CD4-positive, alpha-beta T cell treated with Interleukin-21 for 1 hour (primary cell): ENCODE measurements at places on chromosomes 3 and 15.
A peak's percentile ranks its signal among the peaks of the same experiment; 100 is the strongest.

GRCh38 chr3:17195856-17196604, 311.3 kb downstream of the PLCL2 start:
- DNase-seq: no peak

DNA sequence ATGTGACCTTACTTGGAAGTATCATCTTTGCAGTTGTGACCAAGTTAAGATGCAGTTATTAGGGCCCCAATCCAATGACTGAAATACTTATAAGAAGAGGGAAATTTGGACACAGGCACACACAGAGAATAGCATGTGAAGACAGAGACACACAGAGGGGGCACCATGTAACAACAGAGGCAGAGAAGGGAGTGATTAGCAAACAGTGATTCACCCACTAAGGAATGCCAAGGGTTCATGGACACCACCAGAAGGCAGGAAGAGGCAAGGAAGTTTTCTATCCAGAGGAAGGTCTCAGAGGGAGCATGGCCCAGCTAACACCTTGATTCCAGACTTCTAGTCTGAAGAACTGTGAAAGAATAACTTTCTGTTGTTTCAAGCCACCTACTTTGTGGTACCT, 25.0 kb downstream of the SIDT1 start:
- DNase-seq: no peak

- DNase-seq: no peak
Measured at GRCh38 chr3:63921741-63922482, 9.7 kb upstream of the SCAANT1 start.

DNA sequence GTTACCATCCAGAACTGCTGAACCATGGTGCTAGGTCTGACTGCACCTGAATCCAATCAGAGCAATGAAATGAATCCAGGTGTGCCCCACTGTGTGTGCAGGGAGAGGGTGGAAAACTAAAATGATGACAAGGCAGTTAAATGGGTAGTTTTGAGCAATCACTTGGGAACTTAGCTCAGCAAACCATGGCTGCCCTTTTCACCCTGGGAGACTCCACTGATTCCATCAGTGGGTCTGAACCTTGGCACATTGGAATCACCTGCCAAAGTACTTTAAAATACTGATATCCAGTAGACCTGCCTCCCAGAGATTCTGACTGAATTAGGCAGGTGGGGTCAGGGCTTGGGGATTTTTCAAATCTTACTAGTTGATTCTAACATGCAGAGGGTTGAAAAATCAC, 59.8 kb upstream of the USP3 start:
- DNase-seq: no peak

- no peak for DNase-seq
Measured at GRCh38 chr15:43735416-43735815, 10.8 kb upstream of the PDIA3 start.

DNA sequence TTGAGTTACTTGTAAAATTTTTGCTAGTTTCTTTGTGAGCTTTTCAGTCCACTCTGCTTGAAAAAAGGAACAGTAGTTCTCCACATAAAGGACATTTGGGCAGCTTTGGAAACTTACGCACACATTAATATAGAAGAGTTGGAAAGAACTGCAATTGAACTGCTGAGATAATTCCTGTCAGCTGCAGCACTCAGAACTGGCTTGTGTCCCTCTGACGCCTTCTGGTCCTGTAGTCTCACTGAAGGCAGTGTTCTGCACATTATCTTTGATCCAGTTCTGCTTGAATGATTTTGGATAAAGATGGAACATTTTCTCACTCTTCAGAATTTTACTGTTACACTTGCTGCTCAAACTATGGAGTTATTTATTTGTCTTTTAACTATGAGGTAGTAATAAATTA, 901.9 kb downstream of the OTOL1 start:
- DNase-seq: no peak

- DNase-seq: no peak
Measured at GRCh38 chr3:33900809-33901505, 102.5 kb downstream of the PDCD6IP start.

DNA sequence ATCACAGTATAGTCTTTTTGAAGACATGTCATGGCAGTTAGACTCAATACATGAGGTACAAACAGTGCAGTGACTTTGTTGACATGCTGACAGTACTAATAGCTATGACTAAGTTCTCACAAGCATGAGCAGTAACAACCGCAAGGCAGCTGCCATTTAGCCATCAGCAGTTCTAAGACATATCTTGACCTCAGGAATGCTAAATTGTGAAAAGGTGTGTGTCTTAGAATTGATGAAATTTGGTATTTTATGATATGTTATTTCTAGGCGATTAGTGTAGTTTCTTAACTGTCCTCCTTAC, 60.7 kb upstream of the FURIN start:
- no peak for DNase-seq

DNA sequence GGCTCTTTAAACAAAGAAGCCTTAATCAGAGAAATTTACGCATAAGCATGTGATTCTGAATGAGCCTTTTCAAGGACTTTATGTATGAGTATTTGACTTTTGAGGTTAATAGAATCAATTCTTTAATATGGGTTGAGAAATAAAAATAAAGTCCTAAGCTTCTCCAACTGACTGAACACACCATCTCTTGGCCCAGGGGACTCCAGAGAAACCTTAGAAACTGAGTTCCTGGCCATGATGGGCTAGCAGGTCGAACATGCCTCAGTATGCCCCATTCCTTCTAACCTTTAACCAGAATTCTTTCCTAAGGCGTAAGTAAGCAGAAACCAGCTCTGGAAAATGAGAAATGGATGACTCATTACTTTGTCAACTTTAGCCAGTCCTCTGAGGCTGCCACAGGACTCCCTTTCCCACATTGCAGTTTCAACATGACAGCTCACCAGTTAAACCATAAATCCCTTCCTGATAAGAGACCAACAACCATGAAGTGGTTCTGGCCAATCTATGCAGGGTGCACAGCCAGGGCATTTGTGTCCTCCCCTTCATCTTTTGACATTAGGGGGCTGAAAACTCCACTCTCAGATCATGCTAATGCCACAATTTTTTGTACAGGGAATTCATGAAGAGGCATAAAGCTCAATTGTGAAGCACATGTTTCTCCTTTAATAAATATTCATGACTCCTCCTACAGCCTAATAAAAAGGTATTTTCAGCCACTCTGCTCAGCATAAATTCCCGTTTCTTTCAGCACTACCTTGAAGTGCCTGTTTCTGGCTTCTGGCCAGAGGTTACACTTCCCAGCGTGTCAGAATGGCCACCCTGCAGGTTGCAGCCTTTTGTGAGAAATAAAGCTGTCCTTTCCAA, 33.3 kb downstream of the TM4SF18 start:
- DNase-seq: no peak

DNA sequence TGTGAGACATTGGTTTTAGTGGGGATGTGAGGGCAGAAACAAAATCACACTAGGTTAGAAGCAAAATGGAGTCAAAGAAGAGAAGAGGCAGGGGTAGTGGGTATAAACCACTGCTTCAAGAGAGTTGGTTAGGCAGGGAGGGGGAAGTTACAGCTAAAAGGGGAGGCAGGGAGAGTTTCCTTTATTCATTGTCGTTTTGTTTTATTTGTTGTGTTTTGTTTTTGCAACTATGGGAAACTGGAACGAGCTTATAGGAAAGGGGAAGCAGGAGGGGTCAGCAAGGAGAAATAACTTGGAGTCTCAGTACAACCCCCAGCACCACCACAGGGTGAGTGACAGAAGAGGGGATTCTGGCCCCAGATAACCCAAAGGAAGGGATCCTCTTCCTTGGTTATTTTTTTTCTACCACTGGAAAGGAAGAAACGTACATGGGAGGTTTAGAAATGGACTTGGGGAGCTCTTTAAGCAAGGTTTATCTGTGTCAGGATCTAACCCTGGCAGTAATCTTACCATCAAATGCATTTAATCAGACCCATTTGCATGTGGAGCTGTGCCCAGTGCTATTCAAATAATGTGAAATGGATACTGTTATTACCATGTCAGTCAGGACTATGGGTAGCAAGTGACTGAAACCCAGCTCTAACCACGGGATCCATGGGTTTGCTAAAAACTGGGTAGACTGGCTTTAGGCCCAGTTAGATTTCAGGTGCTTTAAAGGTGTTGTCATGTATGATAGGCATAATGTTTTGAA, 68.7 kb downstream of the CCNL1 start:
- no peak for DNase-seq

DNA sequence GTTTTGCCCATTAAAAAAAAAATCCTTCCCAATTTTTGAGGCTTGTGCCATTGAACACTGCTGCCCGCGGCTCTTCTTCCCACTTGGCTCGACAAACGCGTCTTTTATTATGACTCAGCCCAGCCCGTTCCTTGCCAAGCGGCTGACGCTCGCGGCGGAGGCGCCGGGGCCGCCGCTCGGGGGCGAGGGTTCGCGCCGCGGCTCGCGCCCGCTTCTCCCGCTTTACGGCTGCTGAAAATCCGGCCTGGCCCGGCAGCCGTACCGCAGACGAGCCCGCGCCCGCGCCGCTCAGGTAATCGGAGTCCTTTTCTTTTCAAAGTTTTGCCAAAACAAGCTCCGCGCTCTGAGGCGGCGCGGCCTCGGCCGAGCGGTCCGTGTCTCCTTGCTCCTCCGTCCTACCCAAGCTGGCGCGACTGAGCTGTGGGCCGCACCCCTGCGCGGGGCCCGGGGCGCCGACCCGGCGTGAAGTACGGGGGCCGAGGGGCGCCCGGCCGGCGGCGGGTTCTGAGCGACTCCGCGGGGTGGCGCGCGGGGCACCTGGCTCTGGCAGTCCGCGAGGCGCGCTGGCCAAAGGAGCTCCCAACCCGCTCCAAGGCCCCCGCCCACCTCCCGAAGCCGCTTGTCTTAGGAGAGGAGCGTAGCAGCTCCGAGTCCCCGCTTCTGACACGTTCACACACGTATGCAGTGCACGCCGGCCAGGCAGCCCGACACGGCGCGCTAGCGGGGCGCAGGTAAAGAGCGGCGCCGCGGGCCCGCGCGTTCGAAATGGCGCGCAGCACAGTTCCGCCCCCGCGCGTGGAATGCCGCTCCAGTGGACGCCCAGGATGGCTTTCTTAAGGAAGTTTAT, 418.2 kb upstream of the NAALADL2 start:
- DNase-seq: peak; percentile 5

- no peak for DNase-seq
Measured at GRCh38 chr3:187838016-187838540, 92.8 kb upstream of the BCL6 start.

DNA sequence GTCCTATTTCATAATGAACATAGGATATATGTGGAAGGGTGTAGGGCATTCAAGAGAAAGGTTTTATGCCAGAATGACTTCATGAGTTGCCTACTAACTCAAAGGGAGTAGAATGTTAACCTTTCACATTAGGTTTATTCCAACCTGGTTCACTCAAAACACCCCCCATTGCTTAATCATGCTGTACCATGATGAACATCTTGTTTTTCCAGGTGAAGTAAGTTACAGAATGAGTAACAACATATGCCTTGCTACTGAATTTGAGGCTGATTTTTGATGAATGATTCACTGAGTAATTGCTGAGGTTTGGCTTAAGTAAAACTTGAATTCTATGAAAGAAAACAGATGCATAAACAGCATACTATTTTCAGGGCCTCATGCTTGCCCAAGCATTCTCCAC, 5.9 kb upstream of the CLDN16 start:
- no peak for DNase-seq
